Cortex of kidney (tissue), 1 donor: ENCODE measurements at places on chromosomes 12 and 14.

DNA sequence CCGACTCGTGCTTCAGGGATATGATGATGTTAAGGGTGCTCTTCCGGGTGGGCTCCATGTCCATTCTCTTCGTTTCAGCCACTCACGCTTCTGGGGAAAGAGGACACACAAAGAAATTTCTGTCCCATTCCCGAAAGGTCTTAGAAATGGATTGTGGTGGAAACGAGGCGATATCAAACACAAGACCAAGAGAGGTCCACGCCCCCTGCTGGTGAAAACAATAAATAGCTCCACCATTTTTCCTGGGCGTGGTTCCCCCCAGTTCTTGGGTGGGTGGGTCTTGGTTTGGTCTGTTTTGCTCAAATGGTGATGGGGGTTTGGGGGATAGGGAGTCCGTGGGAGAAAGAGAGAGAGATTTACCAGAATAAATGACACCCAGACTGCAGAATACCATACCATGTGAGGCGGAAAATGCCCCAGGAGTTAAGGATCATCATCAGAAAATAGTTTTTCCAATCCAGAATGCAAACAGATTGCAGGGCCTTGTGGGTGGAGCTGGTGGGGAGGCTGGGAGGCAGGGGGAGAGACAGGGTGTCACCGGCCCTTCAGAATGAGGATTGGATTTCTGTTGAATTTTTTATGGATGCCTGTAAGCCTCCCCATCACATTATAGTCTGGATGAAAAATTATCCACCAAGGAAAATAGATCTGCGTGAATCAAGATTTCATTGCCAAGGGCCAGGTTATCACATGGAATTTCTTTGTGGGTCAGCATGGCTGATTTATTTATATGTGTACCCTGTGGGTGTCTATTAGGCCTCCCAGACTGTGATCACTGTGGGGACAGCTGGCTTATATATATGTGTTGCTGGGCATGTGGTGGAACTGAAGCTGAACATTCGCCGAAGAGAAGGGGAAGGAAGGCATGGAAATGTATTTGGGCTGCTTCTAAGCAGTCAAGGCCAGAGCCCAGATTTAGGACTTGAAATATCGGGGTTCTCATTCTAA, 55.8 kb downstream of the SRRM4 start:
- DNase-seq = no peak

DNA sequence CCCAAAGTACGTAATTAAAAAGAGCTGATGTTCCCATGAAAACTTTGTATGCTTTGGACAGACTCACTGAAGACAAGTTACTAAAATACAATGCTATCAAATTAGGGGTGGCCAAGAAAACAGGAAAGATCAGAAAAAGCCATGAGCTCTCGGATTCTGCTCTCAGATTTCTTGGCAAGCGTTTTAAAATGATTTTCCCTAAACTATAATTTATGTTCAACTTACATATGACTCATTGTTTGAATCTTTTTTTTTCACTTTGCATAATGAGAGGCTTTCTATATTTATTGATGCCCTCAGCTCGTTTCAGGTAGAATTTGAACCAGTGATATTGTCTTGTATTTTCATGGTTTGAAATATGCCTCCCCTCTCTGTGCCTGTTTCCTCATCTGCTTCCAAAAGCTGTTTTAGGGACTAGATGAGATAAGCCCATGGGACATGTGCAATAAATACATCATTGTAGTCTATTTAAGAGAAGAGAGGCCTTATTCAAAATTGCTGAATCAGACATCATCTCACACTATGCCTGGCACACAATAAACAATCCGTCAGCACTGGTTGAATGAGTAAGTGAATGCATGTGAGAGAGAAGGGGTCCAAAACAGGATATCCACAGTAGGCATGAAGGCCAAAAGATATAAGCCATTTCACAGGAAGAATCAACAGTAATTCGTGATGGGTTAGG, 4.7 kb upstream of the IPO8 start:
- DNase-seq = no peak

DNA sequence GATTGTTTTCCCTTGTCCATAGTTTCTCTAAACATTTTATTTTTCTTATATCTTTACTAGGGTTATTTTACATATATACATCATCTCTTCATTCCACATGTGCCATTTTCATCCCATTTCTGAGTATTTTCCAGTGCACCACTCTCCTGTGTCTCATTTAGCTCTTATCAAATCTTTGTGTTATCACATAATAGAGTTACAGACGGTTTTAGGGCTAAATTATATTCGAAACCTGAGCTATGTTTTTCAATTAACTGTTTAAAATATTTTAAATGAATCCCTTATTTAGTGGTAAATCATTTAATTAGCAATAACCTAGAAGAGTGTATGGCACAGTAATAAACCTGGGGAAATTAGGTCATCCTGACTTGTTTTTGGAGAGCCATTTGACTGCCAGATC, 160.4 kb upstream of the DCN start:
- no peak for DNase-seq

- DNase-seq = no peak
Observed at GRCh38 chr12:22653075-22653474, 28.1 kb downstream of the ETNK1 start.

DNA sequence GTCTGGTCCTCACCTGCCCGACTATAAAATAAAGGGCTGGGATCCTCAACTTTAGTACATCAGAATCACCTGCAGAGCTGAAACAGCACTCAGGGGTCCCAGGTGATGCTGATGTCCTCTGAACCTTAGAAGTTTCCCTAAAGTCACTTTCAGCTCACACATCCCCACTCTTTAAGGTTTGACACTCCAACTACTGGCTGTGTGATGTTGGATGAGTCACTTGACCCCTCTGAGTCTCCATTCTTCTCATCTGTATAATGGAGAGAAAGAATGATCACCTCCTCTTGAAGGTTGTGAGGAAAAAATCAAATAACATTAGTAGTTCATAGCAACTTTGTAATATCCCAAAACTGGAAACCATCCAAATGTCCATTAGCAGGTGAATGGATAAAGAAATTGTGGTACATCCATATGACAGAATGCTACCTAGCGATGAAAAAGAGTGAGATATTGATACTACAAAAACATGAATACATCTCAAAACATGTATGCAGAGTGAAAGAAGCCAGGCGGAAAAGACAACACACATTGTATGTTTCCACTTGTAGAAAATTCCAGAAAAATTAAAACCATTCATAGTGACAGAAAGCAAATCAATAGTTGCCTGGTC, 13.3 kb downstream of the TMEM119 start:
- DNase-seq = no peak

DNA sequence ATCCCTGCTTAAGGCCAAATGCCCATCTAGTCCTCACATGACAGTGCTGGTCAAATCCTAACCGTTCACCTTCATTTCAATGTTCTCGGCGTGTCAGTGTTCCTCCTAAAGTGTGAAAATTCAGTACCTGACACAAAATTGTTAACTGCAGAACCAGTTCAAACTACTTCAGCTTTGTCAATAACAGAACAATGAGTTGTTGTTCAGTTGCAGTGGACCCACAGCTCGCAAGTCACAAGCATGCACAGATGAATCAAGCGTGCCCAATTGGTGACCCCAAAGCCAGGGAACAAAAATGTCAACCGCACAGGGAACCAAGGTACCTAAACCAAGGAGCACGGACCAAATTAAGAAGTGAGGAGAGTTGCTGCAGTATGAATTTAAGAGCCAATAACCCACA, 23.2 kb downstream of the NRDE2 start:
- no peak for DNase-seq

GRCh38 chr12:109191621-109192250, 75.3 kb downstream of the ACACB start:
- DNase-seq = no peak

DNA sequence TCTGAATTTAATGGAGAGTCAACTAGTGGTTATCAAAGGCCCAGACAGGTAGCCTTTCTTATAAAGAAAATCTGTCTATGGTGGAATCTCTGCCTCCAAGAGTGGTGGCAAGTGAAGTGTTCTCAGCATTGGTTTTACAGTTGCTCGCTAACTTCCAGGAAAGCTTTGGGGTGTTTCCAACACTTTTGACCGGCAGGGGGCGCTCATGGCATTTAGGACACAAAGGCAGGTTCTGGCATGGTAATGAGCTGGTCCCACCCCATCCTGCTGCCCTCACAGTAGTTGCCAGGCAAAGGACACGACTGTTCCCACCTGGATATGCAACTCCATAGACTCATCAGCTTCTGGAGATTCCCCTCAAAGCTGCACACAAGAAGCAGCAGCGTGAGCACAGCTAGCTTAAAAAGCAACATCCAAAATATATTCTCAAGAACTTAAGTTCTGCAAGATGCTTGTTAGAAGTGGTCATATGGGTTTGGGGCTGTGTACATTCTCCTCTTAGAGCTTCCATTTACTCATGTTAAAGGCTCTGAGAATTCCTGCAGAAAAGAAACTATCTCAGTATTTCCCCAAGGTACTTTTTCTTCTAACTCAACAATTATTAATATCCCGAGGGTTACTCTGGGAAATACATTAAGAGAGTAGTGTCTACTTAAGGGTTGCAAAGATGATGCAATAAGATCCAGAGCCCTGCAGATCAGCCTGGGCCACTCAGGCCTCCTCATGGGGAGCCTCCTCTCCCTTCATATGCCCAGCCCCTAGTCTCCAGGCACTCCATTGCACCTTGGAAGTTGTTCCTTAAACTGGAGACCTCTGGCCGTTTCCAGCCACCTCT, 14.8 kb downstream of the PROX2 start:
- DNase-seq = no peak

DNA sequence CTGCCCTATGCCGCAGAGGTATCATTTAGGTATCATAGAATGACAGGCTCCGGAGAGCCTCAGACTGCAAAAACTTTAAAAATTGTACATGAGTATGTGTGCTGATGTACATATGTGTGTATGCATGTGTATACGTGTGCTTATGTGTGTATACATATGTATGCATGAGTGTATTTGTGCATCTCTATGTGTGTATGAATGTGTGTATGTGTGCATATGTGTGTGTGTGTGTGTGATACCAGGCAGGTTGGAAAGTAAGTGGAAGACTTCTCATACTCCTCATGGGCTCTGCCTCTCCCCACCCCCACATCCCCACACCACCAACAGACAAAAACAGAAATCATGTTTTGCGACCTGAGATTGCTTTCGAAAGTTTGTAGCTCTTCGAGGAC, 621 bp upstream of the TMEM117 start:
- no peak for DNase-seq

DNA sequence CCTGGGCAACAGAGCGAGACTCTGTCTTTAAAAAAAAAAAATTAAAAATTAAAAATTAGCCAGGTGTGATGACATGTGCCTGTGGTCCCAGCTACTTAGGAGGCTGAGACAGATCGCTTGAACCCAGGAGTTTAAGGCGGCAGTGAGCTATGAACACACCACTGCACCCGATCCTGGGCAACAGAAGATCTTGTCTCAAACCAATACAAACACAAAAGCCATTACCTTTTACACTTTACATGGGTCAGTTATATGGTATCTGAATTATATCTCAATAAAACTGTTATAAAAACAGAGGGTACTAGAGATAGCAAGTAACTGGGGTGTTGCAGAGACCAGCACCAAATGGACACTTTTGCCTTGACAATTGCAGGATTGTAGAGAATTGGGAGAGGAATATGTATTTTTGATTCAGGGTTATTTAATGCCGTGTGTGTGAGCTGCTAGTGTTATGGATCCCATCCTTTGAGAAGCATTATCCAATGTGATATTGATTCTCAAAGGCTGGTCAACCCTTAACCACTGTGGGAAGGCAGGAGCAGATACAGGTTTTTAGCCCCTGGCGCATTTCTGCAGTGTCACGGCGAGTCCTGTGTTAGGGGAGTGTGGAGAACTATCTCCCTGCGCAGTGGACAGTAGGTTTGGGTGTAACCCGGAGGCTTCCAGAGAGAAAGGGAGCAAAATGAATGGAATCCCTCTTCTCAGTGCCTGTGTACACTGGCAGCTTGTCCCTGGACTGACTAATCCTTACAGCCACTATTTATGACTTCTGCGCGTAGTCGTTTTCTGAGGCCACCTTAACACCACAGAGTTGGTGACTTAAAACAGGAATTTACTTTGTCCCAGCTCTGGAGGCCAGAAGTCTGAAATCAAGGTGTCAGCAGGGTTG, 4.3 kb downstream of the PSMD9 start:
- no peak for DNase-seq

GRCh38 chr12:108690542-108691174, 40.7 kb downstream of the CORO1C start:
- DNase-seq = no peak

DNA sequence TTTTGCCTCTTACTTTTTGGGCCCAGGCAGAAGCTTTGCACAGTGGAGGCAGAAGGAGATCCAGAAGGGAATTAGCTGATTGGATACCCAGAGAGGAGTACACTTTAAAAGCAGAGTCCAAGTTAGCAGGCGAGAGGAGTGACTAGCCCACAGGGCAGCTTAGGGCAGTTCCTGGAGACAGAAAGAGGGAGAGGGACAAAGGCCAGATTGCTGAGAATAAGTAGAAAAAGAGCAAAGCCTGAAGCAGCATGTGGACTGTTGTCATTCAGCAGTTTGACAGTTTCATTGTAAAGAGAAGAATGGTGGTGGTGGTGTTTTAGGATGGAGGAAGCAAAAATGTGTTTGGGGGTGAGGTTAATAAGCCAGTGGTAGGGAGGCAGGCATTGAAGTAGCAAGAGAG, 95.1 kb downstream of the PELI2 start:
- DNase-seq = no peak

GRCh38 chr14:65937079-65937959, 524.8 kb downstream of the FUT8 start:
- no peak for DNase-seq

DNA sequence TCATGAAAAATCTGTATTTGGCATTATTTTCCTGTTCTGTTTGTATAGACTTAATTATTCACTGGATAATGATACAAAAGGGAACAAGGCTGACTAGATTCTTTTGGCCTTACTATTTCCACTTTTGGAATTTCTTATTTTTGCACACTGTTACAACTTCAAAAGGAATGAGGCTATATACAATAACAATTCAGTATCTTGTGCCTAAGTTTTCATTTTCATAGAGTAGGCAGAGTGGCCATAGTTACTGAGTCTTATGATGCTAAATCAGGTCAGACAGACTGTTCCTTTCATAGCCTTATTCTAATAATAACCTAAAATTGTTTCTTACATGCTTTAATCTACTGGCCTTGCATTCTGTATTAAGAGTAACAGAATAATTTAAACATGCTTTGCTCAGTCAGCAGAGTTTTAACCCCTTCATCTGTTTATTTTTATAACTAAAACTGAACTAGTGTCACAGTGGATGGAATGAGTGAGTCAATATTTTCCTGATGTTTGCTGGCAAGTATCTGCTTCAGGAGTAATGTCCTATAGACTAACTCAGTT, 10.5 kb downstream of the TTC8 start:
- no peak for DNase-seq

- no peak for DNase-seq
Observed at GRCh38 chr12:120849765-120850164, 54.4 kb downstream of the SPPL3 start.

GRCh38 chr12:71935594-71935993, 3.1 kb upstream of the TPH2 start:
- DNase-seq = no peak

- no peak for DNase-seq
Observed at GRCh38 chr12:121970581-121971300, 50.9 kb upstream of the BCL7A start.

GRCh38 chr12:108565146-108565545, 2.8 kb downstream of the ISCU start:
- DNase-seq = no peak

- DNase-seq = no peak
Observed at GRCh38 chr12:84397846-84398245, 514.8 kb downstream of the SLC6A15 start.
